ENCODE measurements at places on chromosomes 6 and 20.
A peak's percentile ranks its signal among the peaks of the same experiment; 100 is the strongest.

- DNase-seq = no peak
These were observed 63.0 kb downstream of the ARID1B start for GRCh38 chr6:156840136-156840535.

- peak; percentile 1 for DNase-seq
These were observed 262.5 kb downstream of the BTBD3 start for GRCh38 chr20:12180107-12180661.

DNA sequence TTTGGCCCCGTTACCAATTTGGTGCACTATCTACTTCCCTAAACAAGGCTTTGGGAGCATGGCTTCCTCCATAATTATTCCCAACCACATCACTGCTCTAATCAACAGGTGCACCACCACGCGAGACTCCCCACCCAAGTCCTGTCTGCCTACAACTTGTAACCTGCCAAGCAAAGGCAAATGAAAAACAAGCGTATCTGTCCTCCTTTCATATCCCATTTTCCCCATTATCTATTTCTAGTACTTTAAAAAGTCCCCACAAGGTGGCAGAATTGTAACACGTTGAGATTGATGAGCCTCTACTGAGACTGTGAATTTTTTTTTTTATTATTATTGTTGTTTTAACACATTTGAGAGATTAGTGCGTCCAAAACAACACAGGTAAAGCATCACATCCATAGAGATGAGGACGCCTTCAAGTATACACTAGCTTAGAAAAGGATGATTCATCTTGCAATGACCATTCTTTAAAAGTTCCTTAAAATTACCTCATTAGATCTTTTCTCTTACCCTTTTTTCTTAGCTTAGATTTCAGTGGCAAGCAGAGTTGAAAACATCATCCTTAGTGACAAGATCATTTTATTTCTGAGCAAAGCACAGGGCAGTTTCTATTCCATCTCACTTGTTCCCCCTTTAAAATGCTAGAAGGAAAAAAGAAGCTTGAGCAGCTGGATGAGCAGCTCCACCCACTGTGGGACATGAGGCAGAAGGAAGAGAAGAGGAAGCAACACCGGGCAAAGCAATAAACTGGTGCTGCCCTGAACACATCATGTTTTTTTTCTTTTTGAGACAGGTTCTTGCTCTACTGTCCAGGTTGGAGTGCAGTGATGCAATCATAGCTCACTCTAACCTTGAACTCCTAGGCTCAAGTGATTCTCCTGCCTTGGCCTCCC lies 210.8 kb downstream of the ARHGAP18 start:
- peak; percentile 9 for DNase-seq

GRCh38 chr6:37092923-37093727 lies 76.8 kb upstream of the PIM1 start:
- no peak for DNase-seq

DNA sequence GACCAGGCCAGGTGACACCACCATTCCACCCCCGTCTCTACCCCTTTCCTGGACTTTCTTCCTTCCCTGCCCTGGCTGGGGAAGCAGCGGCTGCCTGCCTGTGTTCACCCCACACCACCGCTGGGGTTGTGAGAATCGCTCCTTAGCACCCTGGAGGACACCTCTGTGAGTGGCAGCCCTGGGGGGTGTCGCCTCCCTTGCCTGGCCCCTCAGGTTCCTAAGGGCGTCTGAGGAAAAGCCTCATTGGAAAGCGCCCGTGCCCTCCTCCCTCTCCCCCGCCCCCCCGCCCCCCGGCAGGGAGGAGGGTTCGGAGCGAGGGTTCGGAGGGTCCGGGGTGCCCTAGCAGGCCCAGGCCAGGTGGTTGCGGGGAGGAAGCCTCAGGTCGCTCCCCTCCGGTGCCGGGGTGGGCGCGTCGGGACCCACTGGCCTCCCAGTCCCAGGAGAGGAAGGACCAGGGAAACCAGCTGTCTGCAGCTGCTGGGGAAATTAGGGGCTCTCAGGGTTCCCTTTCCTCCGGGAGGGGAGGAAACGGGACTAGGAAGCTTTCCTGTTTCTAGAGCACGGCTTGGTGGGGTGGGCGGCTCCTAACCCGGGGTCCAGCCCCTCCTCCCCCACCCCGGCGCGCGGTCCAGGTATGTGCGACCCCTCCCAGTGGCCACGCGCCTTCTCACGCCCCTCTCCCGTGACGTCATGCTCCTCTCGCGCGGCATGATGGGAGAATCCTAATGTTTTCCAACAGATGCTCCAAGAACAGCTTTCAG lies at the start of gene PHACTR3:
Gene PHACTR3 (plus strand): TSS at position 760 of the 761 bp plus-strand sequence. CDS start 475 bp downstream, outside the sequence.
- peak; percentile 94 for DNase-seq

- no peak for DNase-seq
These were observed 33.0 kb upstream of the SCP2D1 start for GRCh38 chr20:18780385-18781130.

- no peak for DNase-seq
These were observed 4.1 kb upstream of the CCR6 start for GRCh38 chr6:167118839-167119238.

GRCh38 chr6:104484626-104485025 lies 375.1 kb downstream of the HACE1 start:
- DNase-seq = no peak

DNA sequence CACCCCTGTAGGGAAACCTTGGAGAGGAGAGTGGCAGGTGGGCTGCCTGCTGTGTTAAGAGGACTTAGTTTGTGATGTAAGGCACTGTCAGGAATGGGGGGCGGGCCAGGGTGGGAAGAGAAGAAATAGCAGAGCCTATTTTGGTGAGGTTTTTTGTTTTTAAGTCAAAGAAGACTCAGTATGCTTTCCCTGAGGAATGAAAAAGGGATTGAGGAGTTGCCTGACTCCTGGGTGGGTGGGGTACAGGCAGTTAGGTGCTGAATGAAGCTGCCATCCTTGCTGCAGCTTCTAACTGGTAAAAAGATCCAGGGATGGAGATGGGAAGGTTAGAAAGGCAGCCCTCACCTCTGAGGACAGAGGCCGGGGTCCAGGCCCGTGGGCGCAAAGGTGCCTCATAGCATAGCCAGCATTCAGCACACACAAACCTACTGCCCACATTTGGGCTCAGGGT lies 37.9 kb downstream of the PLCG1 start:
- no peak for DNase-seq

DNA sequence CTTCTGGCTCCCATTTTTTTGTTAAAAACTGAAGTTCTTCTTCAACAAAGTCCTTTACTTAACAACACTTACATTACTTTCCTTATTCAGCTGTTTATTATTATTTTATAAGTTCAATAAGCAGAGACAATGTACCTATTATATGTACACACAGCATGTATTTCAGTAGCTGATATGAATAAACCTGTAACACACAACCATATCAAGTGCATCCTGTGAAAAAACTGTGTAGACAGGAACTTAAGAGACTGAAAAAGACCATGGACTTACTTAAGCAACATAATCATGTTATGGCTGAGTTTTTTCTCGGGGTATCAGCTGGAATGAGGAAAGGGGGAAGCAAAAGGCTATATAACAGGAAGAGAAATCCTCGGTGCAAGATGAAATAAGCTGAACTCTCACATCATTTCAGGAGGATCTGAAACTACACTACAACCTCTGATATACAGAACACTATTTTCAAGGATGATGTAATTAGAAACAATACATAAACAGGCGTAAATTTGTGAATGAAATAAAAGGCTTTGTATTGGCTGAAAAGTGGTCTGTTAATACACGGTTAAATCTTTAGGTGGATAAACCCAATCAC lies 70.9 kb downstream of the REV3L start:
- no peak for DNase-seq

DNA sequence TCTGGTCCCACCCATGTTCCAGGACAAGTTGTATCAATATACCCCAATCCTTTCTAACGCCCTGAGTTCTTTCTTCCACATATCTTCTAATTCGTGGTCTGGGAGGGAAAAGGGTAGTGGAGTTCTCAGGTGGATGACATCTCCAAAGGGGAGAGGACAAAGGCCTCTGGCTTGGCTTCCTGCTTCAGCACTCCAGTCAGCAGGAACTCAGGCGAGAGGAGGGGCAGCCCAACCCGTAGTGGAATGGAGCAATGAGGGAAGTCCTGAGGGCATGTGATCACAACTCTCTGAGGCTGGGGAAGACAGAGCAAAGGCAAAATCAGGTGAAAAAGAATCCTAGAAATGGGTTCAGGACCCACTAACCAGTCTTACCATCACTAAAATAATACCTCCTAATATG lies 9.6 kb upstream of the NRM start:
- no peak for DNase-seq

GRCh38 chr6:159061146-159061545 lies 16.4 kb upstream of the TAGAP start:
- DNase-seq = no peak

DNA sequence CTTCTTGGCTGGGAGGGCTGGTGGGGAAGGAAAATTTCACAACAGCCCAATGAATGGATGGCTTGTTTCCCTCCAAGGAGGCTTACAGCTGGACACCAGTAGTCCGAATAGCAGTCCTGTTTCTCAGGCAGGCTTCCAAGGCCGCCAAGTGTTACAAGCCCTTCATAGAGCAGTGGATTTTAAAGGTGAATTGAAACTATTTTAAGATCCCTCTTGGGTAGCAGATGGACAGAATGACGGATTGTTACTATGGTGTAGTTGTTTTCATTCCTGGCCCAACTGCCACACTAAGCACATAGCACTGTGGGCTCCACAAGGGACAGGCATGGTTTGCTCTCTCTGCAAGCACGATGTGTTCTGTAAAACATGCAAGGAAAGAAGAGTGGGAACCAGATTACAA lies 203.3 kb upstream of the TAB2 start:
- no peak for DNase-seq

DNA sequence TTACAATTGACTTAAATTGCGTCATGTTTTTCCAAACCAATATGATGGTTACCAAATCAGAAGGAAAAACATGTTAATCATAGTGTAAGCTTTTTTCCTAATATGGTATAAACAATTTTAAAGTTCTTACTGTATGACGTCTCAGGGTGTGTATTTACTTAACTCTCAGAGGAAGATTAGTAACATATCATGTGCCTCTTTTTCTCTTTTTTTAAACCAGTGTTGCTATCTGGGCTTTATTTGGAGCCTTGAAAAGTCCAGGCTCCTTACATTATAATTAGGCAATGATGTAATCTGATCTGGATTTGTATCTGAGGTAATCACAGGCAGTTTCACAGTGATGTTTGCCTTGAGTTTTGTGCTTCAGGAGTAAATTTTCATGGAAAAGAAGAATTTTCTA lies 20.4 kb upstream of the RAB23 start:
- DNase-seq = no peak

- DNase-seq = no peak
These were observed 98.8 kb downstream of the MYLK4 start for GRCh38 chr6:2651961-2652360.

DNA sequence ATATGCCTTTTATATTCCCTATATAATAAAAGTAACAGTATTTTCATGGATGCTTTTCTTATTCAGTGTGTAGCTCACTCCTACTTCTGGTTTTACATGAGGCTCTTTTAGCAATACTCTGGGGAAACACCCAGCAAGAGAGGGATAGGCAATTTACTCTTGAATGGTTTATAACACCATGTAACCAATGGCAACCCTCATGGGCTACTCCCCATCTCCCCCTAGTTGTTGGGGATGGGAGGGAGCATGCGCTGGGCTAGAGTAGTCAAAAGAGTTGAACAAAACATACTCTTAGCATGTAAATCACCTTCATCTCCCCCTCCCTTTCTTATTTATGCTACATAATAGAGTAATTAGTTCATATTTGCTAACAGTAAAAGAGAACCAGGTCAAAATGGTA lies 140.1 kb upstream of the LRFN2 start:
- peak; percentile 41 for DNase-seq

- DNase-seq = peak; percentile 8
These were observed 1.2 kb downstream of the LMBRD1 start for GRCh38 chr6:69795469-69796072.

- DNase-seq = peak; percentile 72
These were observed 336 bp upstream of the LY6G5C start for GRCh38 chr6:31681135-31681671.

DNA sequence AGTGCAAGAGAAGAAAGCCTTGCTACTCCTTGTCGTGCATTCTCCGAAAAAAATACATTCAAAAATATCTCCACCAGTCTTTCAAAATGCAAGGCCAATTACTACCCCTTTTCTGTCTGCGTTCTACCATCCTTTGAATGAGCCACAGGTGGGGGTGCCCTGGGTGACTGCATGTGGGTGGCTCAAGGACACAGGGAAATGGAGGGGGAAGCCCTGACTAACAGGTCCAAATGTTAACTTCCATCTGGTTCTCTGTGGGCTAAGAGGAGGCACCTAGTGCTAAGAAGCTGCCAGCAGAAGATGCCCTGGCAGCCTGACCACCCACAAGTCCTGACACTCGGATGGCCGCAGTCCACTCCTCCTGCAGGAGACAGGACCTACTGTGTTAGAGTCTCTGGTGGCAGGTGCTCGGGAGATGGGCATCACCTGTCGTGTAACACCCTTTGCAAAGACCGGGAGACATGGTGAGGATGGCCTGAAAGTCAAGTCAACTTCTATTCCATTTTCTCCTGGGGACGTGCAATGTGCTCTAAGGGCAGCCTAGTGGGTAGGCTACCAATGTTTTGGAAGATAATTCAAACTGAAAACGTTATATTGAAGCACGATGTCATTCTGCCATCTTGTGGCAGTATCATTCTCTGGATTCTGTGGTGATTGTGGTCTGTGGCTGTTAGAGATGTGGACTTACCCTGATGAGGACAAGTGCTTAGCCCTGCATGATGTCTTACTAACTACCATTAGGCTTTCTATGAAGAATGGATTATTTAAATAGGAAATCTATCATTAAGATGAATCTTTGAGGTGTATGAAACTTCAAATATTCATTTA lies 27.4 kb upstream of the IGF2R start:
- peak; percentile 14 for DNase-seq

GRCh38 chr6:33018904-33019303 lies 9.5 kb upstream of the HLA-DOA start:
- DNase-seq = no peak

DNA sequence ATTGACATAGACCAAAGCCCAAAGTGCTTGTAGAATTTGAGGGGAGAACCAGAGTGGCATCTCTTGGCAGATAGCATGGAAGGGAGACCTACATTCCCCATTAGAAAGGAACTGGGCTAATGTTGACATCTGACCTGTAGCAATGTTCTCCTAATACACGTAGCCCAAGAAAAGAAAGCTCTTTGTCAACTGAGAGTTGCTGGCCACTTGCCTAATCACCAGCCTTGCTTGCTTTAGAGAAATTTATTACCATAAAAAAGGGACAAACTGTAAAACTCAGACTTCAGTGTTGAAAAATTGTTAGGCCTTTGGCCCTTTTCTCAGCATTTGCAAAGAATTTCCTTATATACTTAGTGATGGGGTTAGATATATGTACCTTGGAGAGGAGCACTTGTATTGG lies 777.5 kb downstream of the MAFB start:
- DNase-seq = no peak

DNA sequence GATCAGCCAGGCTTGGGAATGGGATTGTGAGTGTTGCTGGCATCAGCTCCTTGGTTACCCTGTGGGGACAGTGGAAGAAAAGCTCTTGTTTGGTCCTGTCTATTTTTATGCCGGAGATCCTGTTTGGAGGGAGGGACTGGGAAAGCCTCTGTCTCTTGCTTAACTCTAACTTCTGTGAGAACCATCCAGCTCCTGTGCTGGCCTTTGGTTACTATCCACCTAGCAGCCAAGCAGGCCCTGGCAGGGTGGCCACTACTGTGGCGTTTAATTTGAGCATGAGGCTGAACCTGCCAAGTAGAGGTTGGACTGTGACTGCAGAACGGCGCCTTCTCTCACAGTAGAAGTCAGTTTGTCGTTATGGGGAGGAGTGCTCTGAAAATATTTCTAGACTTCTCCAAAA lies 193.3 kb downstream of the UTRN start:
- no peak for DNase-seq

GRCh38 chr6:111602481-111603011 lies 3.1 kb downstream of the TRAF3IP2 start:
- no peak for DNase-seq

All from SK-N-SH (cell line).